Suprapubic skin (tissue), 4 donors: ENCODE measurements at places on chromosomes 13 and 19. TPM values are rescaled to one million over a fixed set of nuclear protein-coding genes. Genes with fewer than 3 reads are reported as not detected.

- H3K4me1 ChIP-seq = peaks cover 15% of the 10 kb centered on the region
- peak overlapping the region; percentile 23 for H3K4me3 ChIP-seq
- H3K27ac ChIP-seq = no peak overlapping the region
- H3K27me3 ChIP-seq = no peaks in the 10 kb centered on the region
- no peaks in the 10 kb centered on the region for H3K36me3 ChIP-seq
- DNase-seq = no peak
These were observed 25.1 kb downstream of the TMPRSS9 start for GRCh38 chr19:2385053-2385721.

GRCh38 chr19:54387991-54388801, 23.5 kb upstream of the LAIR1 start:
- H3K36me3 ChIP-seq = no peaks in the 10 kb centered on the region
- peak overlapping the region; percentile 37 for H3K4me3 ChIP-seq
- no peak for DNase-seq
- peaks cover 60% of the 10 kb centered on the region for H3K27me3 ChIP-seq
- H3K4me1 ChIP-seq = peaks cover 13% of the 10 kb centered on the region

DNA sequence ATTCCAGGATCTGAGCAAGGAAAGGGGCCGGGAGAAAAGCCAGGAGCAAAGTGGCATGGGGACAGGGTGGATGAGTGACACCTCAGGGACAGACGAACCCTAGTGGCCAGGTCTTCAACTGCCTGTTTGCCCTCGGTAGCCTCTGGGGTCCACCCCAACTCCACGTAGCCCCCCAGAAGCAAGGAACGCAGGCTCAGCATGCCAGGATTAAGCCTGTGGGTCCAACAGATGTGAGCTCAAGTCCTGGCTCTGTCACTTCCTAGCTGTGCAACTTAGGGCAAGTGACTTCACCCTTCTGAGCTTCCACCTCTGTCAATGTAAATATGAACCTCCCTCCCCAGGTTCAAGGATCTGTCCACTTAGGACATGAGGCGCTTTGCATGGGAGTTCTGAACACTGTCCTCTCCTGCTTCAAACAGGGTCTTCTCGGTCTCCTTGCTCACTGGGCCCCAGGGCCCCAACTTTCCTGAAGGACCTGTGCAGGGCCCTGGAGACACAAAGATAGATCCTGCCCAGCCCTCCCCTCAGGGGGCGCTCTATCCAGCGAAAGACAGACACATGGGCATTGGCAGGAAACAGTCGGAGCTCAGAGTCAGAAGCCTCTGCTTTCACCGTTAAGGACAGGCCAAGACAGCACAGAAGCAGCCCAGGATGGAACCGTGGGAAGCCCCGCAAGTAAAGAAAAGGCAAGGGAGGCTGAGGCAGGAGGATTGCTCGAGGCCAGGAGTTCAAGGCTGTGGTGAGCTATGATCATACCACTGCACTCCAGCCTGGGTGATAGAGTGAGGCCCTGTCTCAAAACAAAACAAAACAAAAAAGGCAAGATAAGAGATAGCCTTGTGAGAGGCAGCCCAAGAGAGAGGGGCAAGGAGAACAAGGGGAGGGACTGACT, 13.2 kb downstream of the SYDE1 start:
- no peak for DNase-seq
- peaks cover 22% of the 10 kb centered on the region for H3K4me1 ChIP-seq
- H3K4me3 ChIP-seq = no peak overlapping the region
- no peak overlapping the region for H3K27ac ChIP-seq
- H3K27me3 ChIP-seq = no peaks in the 10 kb centered on the region

DNA sequence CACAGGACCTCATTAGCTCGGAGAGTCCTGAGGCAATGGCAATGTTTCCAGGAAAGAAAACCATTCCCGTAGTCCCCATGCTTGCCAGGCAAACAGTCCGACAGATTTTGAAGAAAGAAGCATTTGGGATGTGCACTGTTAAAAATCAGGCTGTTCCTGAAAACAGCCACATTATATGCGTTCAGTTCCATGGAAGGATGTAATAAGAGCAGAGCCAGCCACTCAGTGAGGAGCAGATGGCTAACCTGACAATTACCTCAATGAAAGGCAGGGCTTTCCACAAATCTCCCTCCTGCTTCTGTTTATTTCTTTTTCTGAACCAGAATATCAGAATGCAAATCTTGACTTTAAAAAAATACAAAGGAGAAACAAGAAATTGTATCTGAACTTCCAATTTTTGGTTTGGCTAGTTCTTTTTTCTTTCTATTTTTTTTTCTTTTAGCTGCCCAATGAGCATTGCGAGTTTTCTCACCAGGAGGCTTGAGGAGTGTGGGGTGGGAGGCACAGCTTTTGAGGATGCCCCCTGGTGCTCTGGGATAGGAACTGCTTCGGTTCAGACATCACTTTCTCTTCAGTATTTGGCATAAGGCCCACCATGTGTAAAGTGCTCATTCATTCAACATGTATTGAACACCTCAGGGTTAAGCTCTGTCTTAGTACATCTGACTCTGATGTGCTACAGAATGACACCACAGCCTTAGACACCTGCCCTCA, 124.2 kb downstream of the TBC1D4 start:
- H3K4me3 ChIP-seq = no peak overlapping the region
- H3K27ac ChIP-seq = no peak overlapping the region
- H3K27me3 ChIP-seq = no peaks in the 10 kb centered on the region

- H3K36me3 ChIP-seq = no peaks in the 10 kb centered on the region
- DNase-seq = peak; percentile 79
- peaks cover 14% of the 10 kb centered on the region for H3K4me1 ChIP-seq
These were observed 10.7 kb downstream of the ABHD8 start for GRCh38 chr19:17292301-17293074.

DNA sequence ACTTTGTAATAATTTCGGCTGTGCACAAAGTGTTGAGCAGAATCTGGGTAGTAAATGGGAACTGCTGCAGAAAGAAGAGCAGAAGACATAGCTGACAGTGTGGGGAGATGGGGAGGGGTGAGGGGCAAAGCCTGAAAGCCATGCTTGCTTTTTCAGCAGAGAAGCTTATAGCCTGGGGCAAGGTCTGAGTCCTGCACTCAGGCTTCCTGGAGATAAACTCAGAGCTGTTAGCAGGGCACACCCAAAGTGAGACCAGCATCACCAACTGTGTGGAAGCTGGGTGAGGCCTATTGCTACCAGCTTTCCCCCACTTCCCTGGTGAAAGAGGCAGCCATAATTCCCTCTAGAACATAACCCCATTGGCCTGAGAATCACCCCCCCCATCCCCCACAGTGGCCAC, 15.6 kb upstream of the LHFPL6 start:
- DNase-seq = no peak
- H3K4me1 ChIP-seq = no peaks in the 10 kb centered on the region
- H3K27ac ChIP-seq = no peak overlapping the region
- H3K4me3 ChIP-seq = no peak overlapping the region
- no peaks in the 10 kb centered on the region for H3K36me3 ChIP-seq

Gene S1PR2
- total RNA-seq = 9.7 TPM

Gene ARHGEF1
- 173 TPM for total RNA-seq

- H3K27ac ChIP-seq = no peak overlapping the region
- H3K36me3 ChIP-seq = no peaks in the 10 kb centered on the region
- peaks cover 33% of the 10 kb centered on the region for H3K4me1 ChIP-seq
- DNase-seq = no peak
These were observed 15.3 kb downstream of the GATAD2A start for GRCh38 chr19:19420570-19421298.

DNA sequence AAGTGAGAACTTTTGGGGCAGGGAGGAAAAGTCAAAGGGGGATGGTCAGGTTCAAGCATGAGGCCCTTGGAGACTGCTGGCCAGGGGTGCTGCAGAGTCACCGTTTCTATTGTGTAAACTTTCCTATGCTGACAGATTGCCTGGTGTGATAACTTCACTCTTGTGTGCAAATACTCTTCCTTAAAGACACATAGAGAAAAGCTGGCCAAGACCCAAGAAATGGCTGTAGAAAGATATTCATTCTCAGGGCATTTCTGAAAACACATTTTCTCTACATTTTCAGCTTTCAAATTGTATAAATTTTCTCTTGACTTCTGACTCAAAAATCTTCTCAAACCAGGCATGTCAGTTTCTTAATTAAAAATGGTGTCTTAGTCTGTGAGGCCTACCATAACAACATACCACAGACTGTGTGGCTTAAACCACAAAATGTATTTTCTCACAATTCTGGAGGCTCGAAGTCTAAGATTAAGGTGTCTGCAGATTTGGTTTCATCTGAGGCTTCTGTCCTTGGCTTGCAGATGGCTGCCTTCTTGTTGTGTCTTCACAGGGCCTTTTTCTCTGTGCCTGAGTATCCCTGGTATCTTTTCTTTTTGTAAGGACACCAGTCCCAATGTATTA, 304.5 kb downstream of the KCNRG start:
- no peaks in the 10 kb centered on the region for H3K36me3 ChIP-seq
- H3K27me3 ChIP-seq = no peaks in the 10 kb centered on the region
- no peaks in the 10 kb centered on the region for H3K4me1 ChIP-seq
- DNase-seq = no peak
- H3K27ac ChIP-seq = no peak overlapping the region

GRCh38 chr13:26914624-26915023, 154.0 kb upstream of the GPR12 start:
- no peak overlapping the region for H3K4me3 ChIP-seq
- H3K27me3 ChIP-seq = peaks cover under 1% of the 10 kb centered on the region
- no peaks in the 10 kb centered on the region for H3K4me1 ChIP-seq
- DNase-seq = peak; percentile 37
- H3K36me3 ChIP-seq = no peaks in the 10 kb centered on the region

Gene ADM5
- total RNA-seq = 1.8 TPM

DNA sequence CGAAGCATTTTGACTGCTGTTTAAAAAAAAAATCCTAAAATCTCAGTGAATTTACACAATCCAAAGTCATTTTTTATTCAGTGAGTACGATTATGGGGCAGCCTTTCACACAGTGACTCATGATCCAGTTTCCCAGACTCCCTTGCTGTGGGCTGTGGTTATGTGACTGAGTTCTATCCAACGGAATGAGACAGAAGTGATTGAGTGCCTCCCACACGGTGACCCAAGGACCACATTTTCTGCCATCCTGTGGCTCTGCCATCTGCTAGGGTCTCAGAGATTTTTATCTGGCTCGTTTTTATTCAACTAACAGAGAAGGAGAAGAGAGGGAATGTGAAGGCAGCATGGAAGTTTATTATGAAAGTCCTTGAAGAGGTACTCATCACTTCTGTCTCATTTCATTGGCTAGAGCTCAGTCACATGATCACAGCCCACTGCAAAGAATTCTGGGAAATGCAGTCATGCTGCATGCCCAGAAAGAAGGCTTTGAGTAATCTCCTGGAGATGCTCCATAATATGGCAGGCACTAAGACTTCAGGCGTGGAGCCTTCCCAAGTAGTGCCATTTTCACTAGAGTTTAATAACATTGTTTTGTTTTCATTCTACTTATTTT, 999.4 kb downstream of the UQCRFS1 start:
- no peaks in the 10 kb centered on the region for H3K4me1 ChIP-seq
- H3K27me3 ChIP-seq = no peaks in the 10 kb centered on the region
- no peak for DNase-seq
- no peak overlapping the region for H3K4me3 ChIP-seq
- no peak overlapping the region for H3K27ac ChIP-seq
- H3K36me3 ChIP-seq = no peaks in the 10 kb centered on the region

Gene KRTDAP
- total RNA-seq = 5,026 TPM

DNA sequence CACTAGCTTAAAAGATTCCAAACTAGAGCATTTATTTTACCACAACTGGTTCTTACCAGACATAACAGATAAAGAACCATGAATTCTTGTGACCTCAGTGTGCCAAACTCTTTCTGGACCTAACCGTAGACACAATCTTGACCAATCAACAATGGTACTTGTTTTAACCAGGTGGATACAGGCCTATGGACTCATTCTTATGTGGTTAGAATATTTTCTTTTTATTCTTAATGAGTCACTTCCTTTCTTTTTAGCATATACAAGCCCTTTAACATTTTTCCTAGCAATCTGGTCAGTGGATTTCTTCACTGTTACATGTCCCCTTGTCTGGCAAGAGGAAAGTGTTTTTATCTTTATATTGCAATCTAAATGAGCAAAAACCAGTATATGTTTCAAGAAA, 792.1 kb upstream of the SPRY2 start:
- no peak for DNase-seq
- no peak overlapping the region for H3K4me3 ChIP-seq
- H3K27me3 ChIP-seq = no peaks in the 10 kb centered on the region
- H3K4me1 ChIP-seq = no peaks in the 10 kb centered on the region
- no peak overlapping the region for H3K27ac ChIP-seq

Gene ZNF587B
- 28.6 TPM for total RNA-seq

DNA sequence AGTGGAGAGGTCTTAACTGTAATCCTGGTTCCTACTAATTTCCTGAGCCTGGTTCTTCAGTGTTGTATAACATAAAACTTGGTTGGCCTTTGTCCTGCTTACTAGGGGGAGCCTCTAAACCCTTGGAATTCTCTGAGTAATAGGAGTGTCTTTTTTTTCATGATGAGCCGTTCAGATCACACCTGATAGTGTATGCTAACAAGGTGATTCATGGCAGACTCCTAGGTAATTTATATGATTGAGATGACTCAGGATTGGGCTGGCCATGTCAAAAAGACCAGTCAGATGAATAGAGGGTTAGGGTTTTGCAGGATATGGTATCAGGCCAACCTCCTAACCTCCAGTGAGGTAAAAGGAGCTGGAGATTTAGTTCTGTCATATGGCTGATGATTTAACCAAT, 135.8 kb upstream of the KLF12 start:
- H3K27me3 ChIP-seq = no peaks in the 10 kb centered on the region
- H3K27ac ChIP-seq = no peak overlapping the region
- DNase-seq = no peak

- DNase-seq = no peak
- peaks cover 93% of the 10 kb centered on the region for H3K36me3 ChIP-seq
- H3K4me3 ChIP-seq = no peak overlapping the region
- no peaks in the 10 kb centered on the region for H3K27me3 ChIP-seq
These were observed 28.9 kb downstream of the SMIM24 start for GRCh38 chr19:3451451-3451866.

- H3K4me3 ChIP-seq = no peak overlapping the region
- DNase-seq = no peak
- H3K4me1 ChIP-seq = peaks cover 32% of the 10 kb centered on the region
- H3K36me3 ChIP-seq = no peaks in the 10 kb centered on the region
- no peak overlapping the region for H3K27ac ChIP-seq
- no peaks in the 10 kb centered on the region for H3K27me3 ChIP-seq
These were observed 62.3 kb downstream of the GADD45B start for GRCh38 chr19:2538096-2538757.
